Effector CD8-positive, alpha-beta T cell (primary cell): ENCODE measurements at places on chromosomes 3 and 15.

DNA sequence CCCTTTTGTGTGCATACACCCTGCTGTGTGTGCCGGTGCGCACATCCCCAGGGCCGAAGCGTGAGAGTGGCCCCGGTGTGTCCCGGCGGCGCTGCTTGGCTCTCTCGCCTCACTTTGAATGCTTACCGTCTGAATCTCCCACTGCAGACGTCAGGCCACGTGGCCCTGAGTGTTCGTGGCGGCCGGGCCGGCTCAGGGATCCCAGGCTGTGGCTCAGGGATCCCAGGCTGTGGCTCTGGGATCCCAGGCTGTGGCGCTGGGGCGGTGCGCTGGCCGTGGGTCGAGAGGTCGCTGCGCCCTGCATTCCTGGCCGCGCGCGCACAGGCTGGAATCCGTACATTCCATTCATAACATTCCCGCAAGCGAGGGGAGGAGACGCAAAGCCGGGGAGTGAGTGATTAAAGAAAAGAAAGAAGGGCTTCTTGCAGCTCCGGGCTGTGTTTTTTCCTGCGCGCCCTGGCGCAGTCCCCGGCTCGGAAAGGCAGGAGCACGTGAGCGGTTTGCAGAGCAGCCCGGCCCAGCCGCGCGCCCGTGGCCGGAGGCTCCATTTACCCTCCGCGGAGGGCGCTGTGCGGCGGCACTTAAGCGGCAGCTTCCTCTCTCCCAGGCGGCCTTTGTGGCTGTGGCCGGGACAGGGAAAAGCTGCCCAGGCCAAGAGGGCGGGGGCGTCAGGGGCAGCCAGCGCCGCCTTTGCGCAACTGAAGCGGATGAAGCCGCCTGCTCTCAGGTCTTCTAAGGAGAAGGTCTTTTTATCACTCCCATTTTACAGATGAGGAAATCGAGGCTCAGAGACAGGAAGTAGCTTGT is 87.0 kb upstream of the ALDH1L1 start:
- no peak for DNase-seq

- no peak for DNase-seq
Observed at GRCh38 chr15:79887054-79887930, 9.5 kb downstream of the MTHFS start.

GRCh38 chr3:105842449-105842848 is 26.4 kb downstream of the CBLB start:
- DNase-seq, result no peak

- no peak for DNase-seq
Observed at GRCh38 chr3:30664884-30665283, 58.5 kb downstream of the TGFBR2 start.

- no peak for DNase-seq
Observed at GRCh38 chr3:43370293-43370980, 84.1 kb downstream of the SNRK start.

DNA sequence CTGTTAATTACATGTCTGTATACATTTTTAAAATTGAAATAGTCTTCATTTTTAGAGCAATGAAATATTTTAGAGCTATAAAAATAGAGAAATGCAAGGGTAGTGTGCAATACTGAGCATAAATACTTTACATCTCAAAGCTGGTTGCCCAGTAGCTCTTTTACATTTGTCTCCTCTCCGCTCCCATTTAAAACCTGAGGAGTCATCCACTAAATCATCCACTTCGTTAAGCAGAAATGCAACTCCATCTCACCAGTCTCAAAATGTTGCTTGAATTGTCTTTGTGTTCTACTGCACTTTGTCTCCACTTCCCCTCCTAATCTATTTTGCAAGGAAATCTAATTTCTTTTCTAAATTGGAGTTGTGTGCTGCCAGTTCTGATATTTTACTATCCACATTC is 563.6 kb downstream of the VGLL3 start:
- DNase-seq, result no peak

DNA sequence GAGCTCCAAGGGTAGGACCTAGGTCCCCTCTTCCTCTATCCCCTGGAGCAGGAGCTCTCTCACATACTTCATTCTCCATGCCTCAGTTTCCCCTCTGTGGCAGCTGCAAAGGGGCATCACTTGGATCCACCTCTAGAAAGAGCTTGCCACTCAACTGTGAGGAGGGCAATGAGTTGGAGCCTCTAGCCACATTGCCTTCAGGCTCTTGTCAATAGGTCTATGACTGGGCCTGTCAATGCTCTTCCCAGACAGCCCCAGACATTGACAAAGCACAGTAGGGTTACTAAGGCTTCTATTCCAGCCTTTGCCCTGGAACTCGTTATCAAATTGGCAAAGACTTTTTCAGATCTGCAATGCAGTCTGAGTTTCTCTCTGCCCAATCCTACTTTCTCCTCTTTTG is 4.4 kb upstream of the VIPR1 start:
- DNase-seq, result no peak

DNA sequence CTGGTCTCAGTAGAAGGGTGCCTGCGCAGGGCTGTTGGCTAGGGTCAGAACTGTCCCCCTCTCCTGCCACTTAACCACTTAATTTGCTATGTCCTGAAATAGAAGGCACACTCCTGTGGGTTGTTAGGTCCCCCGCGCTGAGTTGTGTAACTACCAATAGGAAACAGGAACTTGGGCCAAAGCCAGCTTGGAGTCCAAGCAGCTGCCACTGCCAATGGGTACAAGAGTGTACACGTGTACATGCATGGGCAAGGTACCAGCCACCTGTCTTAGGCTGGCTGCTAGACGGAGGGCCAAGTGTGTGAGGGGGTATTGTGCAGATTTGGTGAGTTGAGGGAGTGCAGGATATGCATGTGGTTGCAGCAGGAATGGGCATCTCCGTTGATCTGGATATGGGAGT is 29.7 kb upstream of the POLG start:
- no peak for DNase-seq

DNA sequence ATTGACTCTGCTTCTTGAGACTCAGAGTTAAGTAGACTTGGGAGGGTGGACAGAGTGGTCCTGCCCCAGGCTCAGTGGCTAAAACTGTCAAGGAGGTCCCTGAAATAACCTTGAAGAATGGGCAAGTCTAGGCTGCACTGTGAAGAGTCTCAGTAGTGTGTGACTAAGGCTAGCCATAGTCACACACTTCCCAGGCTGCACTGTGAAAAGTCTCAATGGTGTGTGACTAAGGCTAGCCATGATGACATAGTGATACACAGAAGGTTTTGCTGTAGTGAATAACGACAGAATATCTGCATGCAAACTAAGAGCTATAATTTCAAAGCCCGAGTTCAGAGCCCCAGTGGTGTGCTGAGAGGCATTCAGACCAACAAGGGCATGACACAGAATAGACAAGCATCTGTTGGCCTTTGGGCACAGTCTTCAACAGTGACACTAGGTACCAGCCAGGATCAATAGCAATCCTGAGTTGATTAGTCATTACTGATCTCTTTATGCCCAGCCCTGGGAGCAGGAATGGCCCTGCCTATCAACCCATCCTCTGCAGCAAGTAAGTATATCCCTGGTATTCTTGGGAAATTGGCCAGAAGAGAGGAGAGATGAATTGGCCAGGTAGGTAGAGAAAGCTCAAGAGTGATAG is 72.4 kb upstream of the BBX start:
- DNase-seq, result no peak

DNA sequence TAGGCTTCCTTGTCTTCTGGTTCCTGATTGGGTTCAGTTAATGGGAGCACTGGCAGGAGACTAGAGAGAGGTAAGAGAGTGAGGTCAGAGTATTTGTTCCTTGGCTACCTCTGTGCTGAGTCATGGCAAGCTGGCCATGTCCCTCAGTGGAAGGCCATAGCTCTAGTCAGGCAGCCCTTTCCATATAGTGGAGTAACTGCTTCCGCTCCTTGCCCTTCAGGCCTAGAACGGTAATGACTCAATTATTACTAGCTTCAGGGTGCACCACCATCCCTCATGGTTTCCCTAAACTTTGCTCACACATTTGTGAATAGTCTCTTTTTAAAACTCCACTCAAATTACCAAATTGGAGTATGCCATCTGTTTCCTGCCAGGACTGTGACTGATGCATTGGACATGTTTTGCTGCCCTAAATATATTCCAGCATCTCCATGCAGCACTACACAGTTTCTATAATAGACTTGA is 10.5 kb upstream of the ANO10 start:
- DNase-seq, result no peak

- DNase-seq, result no peak
Observed at GRCh38 chr3:42172047-42172654, 81.0 kb downstream of the TRAK1 start.

- DNase-seq, result no peak
Observed at GRCh38 chr3:42649783-42650182, 3.7 kb upstream of the ZBTB47 start.

DNA sequence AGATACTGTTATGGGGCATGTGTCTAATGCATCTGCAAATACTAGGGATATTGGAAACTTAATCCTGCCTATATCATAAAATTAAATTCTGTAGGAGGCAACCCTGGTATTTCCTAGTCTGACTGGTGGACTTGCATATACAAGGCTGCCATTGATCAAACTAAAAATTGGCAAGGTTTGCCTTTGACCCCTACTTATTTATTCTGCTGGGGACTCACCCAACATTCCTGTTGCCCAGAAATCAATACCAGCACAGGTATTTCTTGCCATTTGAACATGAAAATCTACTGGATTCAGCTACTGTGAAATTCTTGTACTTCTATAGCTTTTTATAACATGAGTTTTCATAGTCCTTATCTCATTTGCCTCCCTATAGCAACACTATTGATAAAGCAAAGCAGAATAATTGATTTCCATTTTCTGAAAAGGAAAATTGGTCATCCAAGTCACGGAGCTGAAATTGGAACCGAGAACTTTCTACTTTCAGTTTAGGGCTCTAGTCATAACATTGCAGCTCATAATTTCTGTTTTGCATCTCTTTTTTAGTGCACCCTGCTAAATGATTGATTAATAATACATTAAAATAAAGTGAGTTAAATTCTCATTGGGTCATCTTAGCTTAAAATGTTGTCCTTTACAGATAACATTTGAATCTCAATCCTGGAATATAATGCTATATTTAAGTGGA is 365.2 kb downstream of the MFSD1 start:
- no peak for DNase-seq

- no peak for DNase-seq
Observed at GRCh38 chr3:143294188-143294587, 174.6 kb downstream of the CHST2 start.

GRCh38 chr3:126307591-126308393 is 49.4 kb downstream of the KLF15 start:
- no peak for DNase-seq

GRCh38 chr15:90007076-90007460 is 5.9 kb downstream of the ZNF710 start:
- no peak for DNase-seq

GRCh38 chr3:23752126-23752525 is 53.6 kb upstream of the UBE2E1 start:
- DNase-seq, result no peak

DNA sequence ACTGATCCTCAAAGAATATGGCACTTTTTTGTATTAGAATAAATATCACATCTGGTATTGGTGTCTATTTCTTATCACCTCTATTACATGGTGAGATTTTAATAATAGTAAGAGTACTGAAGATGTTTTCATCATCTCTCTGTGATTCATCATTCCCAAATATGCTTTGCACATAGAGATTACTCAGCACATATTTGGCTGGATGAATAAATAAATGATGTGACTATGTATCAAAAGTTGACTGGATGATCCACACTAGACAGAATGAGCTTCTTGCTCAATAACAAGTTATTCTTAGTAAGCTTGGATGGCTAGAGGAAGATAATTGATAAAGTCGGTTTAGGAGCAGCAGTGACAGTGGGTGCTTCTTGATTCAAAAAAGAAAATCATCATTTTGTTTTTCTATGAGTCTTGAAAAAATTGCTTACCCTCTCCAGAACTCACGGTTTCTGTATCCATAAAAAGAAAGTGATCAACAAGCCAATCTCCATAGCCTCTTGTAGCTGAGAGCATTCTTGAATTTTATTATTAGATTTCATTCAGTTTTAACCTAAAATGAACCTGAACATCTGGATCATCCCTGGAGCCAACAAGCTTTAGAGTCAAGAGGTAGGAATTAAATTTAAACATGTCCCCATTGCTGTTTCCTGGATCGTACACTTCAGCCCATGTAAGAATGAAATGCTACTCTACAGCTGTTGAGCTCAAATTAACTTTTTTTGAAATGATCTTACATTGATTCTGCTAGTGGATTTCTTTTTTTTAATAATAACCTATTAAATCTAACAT is 104.8 kb upstream of the OSTN start:
- DNase-seq, result no peak

DNA sequence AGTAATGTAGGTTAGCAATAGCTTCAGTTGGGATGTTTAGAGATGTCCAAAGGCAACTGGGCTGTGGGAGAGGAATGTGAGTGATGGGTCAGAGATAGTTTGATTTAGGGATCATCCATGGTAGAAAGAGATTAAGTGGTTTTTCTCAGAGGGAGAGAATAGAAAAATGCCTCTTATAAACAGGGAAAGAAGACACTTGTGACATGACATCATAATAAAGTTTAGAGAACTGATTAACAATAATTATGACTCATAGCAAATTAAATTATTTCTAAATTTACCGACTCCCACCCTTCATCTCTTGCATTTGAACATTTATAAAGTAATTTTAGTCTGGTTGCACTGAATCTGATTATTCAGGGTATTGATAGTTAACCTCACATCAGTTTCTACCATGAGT is 145.1 kb downstream of the CDIN1 start:
- no peak for DNase-seq

DNA sequence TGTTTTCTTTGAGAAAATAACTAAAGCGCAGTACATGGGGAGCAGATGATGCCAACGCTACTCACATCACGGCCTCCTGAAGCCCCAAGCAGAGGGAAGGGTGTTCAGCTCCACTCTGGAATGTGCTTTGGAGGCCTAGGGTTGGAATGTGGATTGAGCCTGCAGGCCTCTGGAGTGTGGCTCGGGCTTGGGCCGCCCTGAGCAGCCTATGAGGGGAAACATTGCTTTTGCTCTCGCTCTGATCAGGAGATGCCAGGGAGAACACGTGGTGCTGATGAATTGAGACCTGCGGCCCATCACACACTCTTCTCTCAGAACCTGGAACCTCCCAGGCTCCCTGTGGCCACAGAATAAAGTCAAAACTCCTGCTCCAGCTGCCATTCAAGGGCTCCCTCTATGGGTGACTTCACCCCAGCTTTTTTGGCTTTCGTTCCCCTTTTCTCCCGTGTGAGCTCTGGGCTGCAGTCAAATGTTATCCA is 23.3 kb downstream of the CCDC13 start:
- DNase-seq, result no peak

- no peak for DNase-seq
Observed at GRCh38 chr15:41583795-41584194, 24.8 kb downstream of the TYRO3 start.

DNA sequence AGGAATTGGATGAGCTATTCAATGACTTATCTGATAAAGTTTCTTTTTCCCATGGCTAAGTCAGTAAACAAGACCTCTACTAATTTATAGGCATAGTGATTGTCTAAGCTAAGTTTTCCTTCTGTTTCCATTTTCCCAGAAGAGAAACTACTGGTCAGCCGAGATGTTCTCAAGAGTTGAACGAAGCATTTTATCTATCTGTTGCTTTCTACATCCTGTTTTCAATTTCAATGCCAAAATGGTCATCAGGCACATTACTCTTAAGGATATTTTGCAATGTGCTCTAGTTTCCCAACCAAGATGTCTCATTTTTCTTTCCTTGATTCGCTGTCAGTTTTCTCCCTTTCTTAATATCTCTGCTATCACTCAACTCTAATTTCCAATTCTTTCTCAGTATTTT is 228.7 kb downstream of the MBNL1 start:
- DNase-seq, result no peak

GRCh38 chr3:124140746-124141145 is 148.8 kb upstream of the ROPN1 start:
- DNase-seq, result no peak
